ENCODE measurements at places on chromosomes 6 and 20.

DNA sequence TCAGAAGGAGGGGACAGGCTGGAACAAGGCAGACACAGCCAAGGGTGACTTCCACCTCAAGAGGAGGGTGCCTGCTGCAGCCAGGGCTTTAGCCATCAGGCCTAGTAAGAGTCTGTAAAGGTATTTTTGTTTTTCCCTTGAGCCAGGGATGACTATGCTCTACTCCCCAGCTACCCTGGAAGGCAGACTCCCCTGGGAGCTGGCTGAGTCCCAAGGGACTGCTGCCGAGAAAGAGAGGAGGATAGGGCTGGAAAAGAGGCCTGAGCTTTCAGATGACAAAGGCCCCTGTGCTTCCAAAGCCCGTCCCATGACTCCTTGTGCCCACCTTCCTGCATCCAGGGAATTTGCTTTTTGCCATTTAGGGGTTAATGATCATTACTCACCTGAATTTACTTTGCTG is 14.0 kb upstream of the GSTA4 start:
- DNase-seq, result no peak

DNA sequence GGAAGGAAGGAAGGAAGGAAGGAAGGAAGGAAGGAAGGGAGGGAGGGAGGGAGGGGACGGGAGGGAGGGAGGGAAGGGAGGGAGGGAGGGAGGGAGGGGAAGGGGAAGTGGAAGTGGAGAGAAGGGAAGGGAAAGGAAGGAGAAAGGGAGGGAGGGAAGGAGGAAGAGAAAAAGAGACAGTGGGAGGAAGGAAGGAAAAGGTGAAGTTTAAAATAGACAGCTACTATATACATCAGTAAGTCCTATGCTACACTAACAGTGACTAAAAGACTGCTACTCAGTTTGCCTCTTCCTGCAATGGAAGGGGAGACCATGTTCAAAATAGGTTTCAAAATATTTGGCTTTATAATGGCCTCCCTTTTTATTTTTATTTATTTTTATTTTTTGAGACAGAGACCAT is 22.5 kb downstream of the MAP3K5 start:
- no peak for DNase-seq

- DNase-seq, result no peak
These were observed 1.1 kb upstream of the BEND6 start for GRCh38 chr6:56953597-56954402.

- DNase-seq, result no peak
These were observed 470.2 kb upstream of the BTBD3 start for GRCh38 chr20:11447371-11448100.

DNA sequence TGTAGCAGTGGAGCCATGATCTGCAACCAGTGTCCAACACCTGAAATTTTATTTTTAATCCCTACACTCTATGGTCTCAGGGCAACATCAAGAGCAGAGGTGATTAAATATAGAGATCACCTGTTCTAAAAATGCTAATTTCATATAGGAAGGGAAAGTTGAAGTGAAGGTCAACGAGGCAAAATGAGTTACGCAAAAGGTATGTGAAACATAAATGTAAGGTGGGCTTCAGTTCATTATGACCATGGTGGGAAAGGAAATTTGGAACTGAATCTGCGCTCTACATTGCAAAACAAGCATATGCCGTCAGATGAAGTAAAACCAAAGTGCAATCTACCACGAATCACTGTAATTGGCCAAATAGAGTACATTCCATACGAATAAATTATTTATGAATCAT is 35.2 kb upstream of the STMND1 start:
- DNase-seq, result no peak

- DNase-seq, result no peak
These were observed 100.9 kb upstream of the CCN2 start for GRCh38 chr6:132052096-132052495.

DNA sequence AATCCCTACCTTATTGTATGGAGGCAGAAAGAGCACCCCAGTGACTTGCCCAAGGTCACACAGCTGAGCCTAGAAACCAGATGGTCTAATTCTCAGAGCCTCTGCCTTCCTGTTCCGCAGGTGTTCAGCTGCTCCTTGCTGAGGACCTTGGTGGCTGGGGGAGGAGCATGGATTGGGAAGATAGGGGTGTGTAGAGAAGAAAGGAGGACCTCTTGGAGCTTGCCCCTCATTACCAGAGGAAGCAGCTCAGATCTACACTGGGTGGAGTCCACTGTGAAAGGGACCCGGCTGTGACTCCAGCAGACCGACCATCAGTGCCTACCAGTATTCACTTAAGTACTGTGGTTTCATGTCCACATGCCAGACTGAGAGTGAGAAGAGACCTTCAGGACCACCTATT is 15.2 kb downstream of the FOXP4 start:
- DNase-seq, result no peak

- no peak for DNase-seq
These were observed 932.7 kb downstream of the TFAP2A start for GRCh38 chr6:9482030-9482738.

DNA sequence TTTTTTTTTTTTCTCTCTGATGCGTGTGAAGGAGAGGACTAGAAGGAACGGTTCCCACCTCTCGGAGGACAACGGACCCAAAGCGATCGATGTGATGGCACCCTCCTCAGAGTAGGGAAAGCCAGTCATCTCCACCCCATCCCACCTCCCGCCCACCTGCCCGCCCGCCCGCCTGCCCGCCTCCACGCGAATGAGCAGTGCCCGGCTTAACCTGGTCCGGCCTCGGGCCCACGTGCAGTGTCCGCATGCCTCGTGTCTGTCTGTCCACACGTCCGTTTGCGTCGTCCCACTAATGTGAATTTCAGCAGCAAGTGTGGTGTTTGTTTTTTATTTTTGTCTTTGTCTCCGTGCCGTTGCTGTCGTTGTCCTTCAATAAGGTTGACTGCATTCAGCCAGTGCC is 42.1 kb upstream of the MYL9 start:
- no peak for DNase-seq

GRCh38 chr6:128498234-128498633 is 22.2 kb downstream of the PTPRK start:
- DNase-seq, result no peak

- DNase-seq, result no peak
These were observed 124.9 kb upstream of the TMEM170B start for GRCh38 chr6:11412616-11413015.

DNA sequence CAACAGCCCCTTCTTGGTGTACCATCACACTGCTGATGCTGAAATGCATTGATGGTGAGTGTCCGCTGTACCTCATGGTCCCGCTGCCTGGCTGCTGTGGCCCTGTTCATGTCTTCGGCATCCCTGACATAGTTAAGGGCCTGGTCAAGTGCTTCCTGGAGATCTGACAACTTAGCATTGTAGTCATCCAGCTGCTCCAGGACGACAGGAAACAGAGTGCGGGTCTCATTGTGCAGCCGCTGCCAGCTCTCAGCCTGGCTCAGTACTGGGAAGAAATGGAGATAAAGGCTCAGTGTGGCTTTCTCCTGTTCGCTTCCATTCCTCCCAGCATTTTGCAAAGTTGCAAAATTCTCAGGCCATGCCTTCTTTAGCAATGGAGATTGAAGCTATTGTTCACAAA is 81.8 kb downstream of the LAMA4 start:
- DNase-seq, result no peak

- no peak for DNase-seq
These were observed 37.0 kb downstream of the AKAP7 start for GRCh38 chr6:131172222-131172621.

DNA sequence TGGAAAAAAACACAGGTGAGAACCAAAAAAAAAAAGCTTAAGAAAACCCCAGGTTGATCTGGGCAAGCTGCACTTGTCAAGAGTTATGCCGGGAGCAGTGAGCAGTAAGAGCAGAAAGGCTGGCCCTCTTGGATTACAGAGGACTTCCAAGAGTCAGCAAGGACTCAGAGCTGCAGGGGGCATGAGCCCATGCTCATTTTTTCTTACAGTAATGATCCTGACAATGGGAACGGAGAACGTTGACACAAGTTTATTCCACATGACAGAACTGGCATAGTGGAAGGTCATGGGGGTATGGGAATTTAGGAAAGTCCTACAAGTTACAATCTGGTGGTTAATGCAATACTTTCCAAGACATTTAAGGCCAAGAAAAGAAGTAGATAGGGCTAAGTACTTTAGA is 256.6 kb downstream of the GMDS start:
- DNase-seq, result no peak

DNA sequence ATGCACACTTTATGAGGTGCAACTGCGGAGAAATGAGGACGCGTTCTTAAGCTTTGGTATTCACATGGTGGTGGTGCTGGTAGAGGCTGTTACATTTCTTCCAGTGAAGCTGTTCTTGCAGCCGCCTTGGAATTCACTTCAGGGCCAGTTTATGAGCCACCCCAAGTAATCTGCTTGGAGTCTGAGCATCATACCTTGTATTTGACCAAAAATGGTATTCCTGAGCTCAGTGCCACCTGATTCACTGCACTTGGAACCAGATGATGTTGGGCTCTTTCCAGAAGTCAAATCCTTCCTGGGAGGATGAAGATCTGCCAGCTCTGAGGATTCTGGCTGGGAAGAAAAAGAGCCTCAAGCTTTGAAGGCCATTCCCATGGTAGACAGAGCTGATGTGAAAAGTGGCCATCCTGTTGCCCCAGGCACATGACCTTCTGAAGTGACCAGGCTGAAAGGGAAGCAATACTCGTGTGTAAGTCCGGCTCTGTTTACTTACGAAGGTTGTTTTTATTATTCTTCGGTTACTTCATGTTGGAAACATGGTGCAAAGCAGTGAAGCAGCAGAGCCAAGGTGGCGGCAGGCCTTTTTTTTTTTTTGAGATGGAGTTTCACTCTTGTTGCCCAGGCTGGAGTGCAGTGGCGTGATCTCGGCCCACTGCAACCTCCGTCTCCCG is 7.7 kb downstream of the MANBAL start:
- no peak for DNase-seq

- DNase-seq, result no peak
These were observed 144.4 kb upstream of the PDE10A start for GRCh38 chr6:165807249-165807960.

DNA sequence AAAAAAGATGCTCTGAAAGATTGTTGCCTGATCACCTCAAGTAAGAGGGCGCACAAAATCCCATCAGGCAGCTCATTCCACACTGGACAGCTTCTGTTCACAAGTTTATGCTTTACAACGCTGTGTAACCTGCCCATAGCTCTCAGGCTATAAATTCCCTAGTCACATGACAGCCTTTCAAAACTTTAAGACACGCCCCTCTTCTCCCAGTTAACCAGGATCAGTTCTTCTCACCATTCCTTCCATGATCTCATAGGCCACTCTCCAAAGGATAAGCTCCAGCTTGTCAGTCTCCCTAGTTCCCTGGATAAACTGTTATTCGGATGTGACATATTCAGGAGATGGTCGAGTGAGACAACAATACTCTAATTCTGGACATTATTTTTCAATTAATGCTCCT is 15.0 kb downstream of the ADNP start:
- no peak for DNase-seq

GRCh38 chr20:58416835-58417234 is 27.8 kb downstream of the VAPB start:
- no peak for DNase-seq

DNA sequence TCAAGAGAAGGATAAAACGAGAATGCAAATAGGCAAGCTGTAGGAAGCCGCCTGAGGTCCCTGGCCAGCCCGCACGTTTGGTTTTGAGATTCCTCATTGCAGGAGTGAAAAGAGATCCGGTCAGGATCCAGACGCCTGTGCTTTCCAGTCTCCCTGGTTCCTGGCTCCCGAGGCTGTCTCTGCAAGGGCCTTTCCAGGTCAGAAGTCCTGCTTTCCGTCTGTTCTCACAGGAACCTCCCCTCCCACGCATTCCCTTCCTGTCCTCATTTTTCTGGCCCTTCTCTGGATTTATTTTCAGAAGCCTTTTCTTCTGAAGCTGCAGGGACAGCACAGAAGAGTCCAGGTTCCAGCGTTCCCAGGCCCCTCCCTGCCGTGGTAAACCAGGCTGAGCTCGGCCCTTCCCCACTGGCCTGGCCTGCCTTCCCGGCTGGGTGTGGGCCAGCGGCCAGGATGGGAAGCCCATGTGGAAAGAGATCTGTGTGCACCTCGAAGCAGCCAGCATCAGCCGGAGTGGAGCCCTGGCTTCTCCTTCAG is 54.0 kb downstream of the TMEM242 start:
- DNase-seq, result no peak

- no peak for DNase-seq
These were observed 1.2 kb downstream of the SLC2A4RG start for GRCh38 chr20:63740627-63741353.

GRCh38 chr20:39036851-39037250 is 74.7 kb downstream of the DHX35 start:
- no peak for DNase-seq

DNA sequence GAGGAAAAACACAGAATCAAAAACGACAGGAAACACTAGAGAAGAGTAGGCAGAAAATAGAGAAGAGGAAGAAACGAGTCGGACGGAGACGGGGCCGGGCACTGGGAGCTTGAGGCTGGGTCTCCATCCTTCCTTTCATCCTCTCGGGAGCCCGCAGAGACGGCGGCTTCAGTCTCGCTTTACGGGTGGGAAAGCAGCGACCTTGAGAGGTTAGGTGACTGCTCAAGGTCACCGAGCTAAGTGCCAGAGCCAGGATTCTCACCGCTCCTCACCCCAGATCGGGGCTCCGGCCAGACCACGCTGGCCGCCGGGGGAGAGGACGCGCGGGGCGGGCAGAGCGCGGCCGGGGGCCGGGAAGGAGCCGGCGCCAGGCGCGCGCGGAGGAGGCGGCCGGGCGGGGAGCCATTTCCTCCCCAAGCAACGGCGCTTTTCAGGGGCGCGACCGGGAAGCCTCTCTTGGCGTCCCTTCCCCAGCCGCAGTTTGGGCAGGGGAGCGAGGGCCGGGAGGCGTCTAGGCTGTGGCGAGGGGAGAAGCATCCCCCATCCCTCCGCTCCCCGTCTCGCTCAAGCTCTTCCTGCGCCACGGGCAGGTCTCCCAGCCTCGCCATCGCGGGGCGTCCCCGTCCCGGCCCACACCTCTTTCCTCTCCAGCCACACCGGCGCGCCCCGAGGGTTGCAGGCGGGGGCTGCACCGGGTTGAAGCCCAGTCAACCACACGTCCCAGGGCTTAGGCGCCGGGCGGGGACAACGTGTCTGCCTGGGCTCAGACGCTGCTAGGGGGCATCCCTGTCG is 24.1 kb upstream of the MAP3K7 start:
- no peak for DNase-seq
